H9 (cell line): ENCODE measurements at places on chromosomes 16 and 17.

- no peak for DNase-seq
Observed at GRCh38 chr16:17360693-17361122, 110.1 kb downstream of the XYLT1 start.

- no peak for DNase-seq
Observed at GRCh38 chr16:66332634-66333610, 33.6 kb upstream of the CDH5 start.

DNA sequence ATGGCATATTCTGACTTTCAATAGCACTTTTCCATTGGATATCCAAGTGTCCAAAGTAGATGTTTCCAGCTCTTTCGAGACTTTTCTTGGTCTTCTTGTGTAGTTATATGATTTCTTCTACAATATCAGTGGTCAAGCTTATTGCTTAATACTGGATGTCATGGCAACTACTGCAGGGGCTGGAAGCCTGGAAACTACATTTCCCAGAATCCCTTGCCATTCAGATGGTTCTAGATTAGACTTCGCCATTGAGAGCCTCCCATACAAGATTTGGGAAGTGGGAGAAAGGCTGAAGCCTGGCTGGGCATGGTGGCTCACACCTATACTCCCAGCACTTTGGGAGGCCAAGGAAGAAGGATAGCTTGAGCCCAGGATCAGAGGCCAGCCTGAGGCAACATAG is 153.6 kb downstream of the C16orf95 start:
- DNase-seq: no peak

GRCh38 chr17:57623620-57624019 is 121.5 kb downstream of the CCDC182 start:
- DNase-seq: no peak

DNA sequence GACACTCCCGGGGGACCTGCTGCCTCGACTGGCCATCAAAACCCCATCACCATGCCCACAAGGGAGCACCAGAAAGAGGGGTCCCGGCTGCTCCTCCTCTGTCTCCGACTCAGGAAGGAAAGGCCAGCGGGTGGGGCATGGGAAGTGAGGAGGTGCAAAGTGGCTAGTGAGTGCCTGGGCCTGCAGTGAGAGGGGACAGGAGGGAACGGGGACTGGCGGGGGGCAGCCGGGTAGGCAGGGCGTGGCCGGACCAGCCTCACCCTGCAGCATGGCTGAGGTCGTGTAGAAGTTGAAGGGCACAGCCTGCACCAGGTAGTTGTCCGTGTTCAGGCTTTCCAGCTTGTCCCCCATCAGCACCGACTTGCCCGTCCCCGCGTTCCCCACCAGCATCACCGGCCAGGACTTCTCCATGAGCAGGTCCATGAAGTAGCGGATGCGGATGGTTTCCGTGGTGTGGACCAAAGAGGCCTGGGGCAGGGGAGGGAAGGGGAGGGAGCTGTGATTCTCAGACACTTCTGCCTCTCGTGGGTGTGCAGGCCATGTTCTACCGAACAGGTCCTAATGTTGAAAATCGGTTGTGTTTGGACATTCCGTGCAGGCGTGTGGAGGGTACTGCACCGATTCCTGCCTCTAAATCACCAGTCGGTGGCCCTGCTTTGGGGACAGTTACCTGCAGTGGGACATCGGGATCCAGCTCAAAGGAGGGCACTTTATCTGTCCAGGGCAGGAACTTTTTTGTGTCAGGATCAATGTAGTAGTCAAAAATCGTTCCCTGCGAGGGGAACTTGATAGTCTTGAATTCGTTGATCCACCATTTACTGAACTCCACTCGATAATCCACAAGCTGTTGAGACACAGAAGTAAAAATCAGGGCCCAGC is 91.7 kb downstream of the DNAH17 start:
- DNase-seq: peak; percentile 68

GRCh38 chr16:73018821-73019456 is 29.0 kb downstream of the ZFHX3 start:
- no peak for DNase-seq

GRCh38 chr16:10558746-10559641 is 21.4 kb downstream of the EMP2 start:
- DNase-seq: no peak

DNA sequence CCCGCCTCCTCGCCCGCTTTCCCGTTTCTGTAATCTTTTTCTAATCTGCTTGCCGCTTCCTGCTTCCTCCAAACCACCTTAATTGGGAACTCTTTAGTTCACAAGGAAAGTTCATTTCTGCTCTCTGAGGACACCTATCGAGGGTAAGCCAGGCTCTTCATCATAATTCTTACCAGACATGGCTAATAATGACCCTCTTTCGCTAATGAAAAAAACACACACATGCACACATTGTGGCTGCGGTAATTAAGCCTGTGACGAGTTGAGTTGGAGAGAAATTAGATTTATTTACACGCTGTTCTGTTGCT is 100.6 kb downstream of the ZNF423 start:
- no peak for DNase-seq

DNA sequence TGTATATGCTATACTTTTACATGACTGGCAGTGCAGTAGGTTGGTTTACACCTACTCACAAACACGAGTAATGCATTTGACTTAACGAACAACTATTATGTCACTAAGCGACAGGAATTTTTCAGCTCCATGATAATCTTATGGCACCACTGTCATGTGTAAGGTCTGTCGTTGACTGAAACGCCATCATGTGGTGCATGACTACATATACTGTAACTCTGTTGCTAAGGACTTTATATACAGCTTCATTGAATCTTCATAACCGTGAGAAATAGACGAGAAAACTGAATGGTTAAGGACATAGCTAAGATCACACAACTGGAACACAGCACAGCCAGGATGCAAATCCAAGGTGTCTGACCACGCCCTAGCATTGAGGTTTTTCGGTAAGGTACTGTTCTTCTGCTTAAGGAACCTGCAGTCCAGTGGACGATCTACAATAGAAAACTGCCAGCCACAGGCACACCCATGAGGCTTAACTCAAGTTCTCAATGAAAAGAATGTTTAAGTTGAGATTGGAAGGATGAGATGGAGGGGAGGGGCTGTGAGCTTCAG is 3.3 kb downstream of the CFAP20 start:
- DNase-seq: no peak

DNA sequence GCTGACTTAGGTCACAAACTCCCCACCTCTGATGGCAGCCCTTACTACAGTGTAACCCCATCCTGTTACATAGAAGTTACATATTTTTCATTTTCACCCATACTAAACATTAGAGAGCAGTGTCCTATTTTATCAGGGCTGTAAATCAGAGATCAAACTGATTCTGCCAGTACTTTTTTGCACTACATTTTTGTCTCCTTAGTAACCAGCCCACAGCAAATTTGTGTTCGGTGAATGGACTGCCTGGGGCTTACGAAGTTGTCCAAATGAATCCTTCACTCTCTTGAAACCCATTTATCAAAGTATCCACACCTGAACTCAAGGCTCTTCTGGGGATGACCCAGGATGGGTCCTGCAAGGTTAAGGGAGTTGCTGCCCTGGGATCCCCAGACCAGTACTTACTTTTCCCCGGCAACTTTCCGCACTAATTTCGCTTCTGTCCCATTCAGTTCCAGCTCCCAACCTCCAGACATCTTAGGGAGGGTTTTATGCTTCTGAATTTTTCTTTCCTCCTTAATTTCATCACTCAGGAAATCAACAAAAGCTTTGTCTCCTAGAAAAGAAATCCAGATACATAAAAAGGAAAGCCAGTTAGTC is 1.1 kb downstream of the C1QBP start:
- DNase-seq: no peak

GRCh38 chr16:14608604-14609003 is 21.5 kb downstream of the PARN start:
- DNase-seq: no peak

DNA sequence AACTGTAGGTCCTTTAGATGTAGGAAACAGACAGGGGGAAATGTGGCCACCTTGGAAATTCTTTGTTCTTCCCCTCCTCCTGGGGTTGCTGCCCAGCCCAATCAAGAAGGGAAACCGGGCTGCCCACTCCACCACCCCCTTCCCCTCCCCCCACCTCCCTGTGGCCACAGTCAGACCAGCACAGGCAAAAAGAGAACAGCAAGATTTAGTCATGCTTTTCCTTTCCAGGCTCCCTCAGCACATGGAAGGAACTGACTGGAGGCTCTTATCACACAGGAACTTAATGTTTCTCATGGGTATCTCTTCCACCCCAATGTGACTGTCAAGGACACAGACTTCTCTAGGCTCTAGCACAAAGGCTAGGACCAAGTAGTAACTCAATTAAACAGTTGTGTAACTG is 3.0 kb upstream of the CCL1 start:
- DNase-seq: peak; percentile 24

GRCh38 chr17:57276621-57277020 is 20.3 kb downstream of the MSI2 start:
- DNase-seq: no peak

- peak; percentile 89 for DNase-seq
Observed at GRCh38 chr17:59329176-59330052, 2.0 kb upstream of the YPEL2 start.

GRCh38 chr17:8964801-8965393 is 610 bp downstream of the PIK3R5 start:
- DNase-seq: peak; percentile 54

- DNase-seq: no peak
Observed at GRCh38 chr17:17797119-17797809, 39.5 kb downstream of the SREBF1 start.

GRCh38 chr16:73166441-73166851 is 118.5 kb upstream of the ZFHX3 start:
- DNase-seq: no peak

DNA sequence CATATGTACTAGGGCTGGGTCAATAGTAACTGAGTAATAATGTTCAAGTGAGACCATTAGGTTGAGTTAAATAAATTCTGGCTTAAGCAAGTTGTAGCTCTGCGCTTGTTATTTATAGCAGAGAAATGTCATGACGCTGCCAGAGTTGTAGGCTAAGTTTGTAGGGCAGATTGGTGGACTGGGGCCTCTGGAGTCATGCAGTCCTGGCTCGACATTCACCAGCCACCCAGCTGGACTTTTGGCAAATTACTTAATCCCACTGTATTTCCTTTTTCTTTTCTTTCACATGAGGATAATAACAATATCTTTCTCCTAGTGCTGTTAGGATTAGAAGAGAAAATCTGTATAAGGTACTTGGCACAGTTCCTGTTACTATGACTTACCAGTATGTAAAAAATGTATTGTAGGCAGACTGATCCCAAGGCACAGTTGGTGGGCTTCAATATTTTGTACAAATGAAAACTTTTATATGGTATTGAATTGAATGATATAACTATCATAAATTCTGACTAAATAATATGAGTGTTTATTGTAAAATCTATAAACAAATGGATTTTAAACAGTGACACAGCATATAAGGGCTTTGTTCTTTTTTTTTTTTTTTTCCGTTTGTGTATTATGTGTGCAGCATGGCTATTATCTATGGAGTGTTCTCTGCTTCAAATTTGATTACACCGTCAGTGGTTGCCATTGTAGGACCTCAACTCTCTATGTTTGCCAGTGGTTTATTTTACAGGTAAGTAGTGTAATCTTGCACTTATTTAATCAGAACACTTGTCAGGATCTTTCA is 2.6 kb downstream of the MFSD11 start:
- no peak for DNase-seq

GRCh38 chr17:9402590-9403199 is 172.9 kb downstream of the STX8 start:
- peak; percentile 67 for DNase-seq

- no peak for DNase-seq
Observed at GRCh38 chr17:8944748-8945147, 20.8 kb downstream of the PIK3R5 start.
